ENCODE measurements at places on chromosomes 5 and 9.
A peak's percentile ranks its signal among the peaks of the same experiment; 100 is the strongest.

DNA sequence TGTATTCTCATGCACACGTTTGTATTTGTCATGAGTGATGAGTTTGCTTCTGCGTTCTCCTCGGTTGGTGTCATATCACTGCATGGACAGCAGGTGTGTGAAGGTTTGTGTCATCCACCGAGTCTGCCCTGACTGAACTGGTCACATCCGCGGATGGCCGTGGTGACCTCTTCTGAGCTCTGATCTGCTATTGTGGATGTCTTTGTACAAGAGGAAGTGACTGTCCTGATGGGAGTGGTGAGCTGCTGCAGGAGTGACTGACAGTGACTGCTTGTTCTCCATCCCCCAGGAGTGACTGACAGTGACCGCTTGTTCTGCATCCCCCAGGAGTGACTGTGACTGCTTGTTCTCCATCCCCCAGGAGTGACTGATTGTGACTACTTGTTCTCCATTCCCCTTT, 69.9 kb downstream of the EHMT1 start:
- DNase-seq, result no peak

DNA sequence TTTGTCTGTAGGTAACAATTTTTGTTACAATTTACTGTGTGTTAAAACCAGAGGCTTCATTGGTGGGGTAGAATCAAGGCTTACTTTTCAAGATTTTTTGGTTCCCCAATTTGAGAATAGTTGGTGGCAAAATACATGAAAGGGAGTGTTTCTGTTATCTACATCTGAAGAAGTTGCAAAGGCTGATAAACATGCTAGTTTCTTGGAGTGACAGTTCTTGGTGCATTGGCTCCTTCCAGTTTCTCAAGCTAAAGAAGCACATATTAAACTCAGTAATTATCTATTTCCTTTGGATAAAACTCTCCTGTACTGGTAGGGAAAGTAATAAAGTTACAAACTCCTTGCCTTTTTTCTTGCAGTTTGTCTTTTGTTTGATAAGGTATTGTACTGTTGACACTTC, 5.9 kb downstream of the MACIR start:
- no peak for DNase-seq

DNA sequence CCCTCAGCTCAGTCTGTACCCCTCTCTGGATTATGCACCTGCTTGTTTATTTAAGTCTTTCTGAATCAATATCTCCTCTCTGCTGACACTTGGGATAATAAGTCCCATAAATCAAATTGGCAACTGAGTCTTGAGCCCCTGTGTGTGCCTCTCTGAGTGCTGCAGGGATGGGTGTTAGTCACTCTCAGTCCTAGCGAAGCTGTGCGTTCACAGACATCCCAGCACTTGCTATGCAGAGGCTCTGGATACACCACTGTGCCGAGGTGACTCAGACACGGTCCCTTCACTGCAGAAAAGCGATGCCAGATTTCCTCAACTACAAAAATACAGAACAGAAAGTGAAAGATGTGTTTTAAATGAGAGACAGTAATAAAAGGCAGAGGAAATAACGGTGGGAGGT, 4.1 kb upstream of the KCNMB1 start:
- DNase-seq, result no peak

DNA sequence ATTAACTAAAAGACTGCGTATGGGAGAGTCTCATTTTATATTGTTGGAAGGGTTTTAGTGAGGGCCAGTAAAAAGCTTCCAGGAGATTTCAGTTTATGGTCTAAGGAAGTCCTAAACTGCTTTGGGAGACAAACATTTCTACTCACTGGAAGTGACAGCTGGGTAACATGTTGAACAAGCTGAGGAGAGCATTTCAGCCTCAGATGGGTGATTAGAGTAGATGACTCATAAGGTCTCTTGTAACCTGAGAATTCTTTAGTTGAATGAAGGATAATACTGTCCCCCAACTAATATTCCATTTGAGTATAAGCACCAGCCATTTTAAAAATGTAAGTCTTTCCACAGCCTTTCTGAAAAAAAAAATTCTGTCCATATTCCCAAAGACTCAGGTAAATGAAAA, 218.0 kb upstream of the C9orf72 start:
- no peak for DNase-seq

DNA sequence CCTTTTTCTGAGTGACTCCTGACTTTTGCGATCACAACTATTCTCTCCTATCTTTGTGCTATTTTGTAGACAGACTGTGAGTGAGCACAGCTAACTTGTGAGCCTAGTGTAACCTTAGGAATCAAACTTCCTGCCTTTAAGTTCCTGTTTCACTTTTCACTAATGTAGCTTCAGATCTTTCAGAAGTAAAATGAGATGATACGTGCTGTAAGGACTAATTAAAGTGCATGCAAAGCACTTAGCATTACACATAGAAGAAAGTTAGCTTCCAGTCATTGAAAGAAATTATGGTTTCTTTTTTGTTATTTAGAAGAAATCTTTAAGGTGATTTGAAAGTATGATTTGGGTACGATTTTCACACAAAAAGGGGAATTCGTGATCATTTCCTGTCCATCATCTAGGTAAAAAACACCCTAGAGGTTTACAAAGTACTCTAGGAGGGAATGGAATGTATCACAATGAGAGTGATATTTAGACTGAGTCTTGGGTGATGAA, 122.7 kb downstream of the ST8SIA4 start:
- no peak for DNase-seq

DNA sequence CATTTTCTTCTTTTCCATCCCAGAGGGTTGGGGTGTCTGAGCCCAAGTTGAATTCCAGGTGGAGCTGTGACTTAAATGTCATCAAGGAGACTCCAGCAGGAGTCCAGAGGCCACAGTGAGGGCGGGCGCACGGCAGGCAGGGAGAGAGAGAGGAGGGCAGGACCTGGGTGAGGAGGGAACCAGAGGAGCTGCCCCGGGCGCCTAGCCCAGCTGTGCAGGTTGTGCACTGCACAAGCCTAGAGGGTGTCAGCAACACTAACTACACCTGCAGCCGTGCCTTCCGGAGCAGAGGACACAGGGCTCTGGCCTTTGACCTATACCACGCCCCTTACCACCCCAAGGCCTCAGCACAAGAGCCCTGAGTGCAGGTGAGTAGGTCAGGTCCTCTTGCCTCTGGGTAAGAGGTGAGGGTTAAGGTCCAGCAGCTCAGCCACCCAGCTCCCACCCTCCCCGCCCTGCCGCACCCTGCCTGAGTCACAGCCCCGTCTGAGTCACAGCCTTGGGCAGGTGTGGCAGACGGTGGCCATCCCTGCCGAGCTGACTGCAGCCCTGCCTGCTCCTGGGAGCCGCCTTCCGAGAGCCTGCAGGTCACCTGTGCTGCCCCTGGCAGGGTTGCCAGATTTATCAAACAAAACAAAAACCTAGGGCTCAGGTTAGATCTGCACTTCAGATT, 6.4 kb upstream of the AGPAT2 start:
- no peak for DNase-seq

GRCh38 chr9:85223506-85224125, 518.1 kb downstream of the AGTPBP1 start:
- DNase-seq, result no peak

DNA sequence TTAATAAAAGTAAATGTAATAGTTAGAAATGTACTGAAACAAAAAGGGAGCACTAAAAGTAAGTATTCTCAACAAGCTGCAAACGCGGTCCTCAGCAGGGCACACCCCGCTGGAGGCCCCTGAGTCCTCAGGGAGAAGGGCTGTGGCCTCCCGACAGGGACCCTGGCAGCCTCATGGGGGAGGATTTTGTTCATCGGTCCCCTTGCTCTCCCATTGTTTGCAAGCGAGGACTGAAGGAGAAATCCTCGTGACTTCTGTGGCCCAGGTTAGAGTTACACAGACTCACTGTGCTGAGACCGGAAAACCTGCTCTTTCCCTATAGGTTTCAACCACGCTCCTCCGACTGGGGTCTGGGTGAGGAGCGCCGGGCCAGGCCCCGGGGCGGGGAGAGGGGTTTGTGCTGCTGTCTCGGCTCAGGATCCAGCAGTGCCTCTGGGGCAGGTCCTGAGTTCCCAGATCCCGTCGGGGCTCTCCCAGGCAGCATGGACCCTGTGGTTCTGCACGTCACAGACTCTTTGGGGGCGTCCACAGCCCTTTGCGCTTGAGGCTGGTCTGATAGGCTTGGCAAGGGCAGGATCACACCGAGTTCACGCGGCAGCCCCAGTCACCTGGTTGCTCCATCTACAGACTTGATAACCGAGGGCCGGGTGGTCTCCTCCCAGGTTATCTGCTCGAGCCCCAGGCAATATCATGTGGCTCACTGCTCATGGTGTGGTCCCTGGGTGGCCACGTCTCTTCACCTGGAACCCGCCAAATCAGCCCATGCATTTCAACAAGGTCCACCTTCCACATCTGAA, 38.8 kb downstream of the MRPL36 start:
- DNase-seq, result peak; percentile 2

GRCh38 chr5:107459605-107460004, 211.1 kb downstream of the EFNA5 start:
- DNase-seq, result no peak

GRCh38 chr9:72464857-72465592, 56.4 kb upstream of the TMC1 start:
- no peak for DNase-seq

DNA sequence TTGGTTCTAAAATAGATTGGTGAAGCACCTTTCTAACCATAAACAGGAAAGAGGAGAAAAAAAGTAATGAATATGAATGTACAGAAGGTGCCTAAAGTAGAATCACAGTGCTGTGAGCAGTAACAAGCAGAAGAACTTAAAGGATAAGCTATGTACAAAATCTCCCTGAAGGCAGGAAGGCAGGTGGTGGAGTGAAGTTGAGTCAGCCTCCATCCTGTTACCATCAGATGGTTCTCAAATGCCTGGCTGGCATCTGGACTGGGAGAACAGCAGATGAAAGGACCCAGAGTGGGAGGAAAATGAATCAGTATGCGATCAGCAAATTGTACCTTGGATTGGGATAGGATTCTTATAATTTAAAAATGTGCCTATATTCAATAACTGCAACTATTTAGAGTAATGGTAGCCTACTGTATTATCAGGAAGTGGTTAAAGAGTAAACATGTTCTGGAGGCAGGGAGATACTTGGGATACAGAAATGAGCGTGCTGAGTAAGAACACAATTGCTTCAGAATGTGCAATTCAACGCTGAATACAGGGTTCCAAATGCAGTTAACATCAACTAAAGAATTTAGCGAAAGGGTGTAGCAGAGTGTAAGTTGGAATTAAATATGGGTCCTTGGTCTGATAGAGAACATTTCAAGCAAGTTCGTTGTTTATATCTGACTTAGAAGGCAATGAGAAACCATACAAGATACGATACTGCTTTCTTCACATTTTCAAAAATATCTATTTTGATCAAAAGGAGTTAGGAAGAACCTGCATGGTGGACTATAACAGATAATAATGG, 21.1 kb upstream of the FER start:
- DNase-seq, result peak; percentile 19

DNA sequence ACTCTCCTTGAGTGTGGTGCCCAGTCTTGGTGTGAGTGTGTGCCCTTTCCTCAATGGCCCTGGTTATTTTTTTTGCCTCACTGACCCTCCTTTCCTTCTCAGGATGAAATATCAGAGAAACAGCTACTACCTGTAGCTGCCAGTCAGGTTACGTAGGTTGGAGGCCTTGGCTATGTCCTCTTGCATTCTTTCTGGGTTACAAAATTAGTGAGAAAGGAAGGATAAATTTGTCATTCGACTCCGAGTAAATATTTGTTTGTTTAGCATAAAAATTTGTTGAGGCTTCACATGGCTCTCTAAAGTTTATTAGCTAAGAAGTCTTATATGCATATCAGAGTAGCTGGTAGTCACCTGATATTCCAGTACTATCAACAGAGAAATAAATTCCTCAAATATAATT, 15.4 kb downstream of the MACIR start:
- no peak for DNase-seq

- no peak for DNase-seq
Measured at GRCh38 chr5:9557696-9558095, 11.8 kb upstream of the SEMA5A start.

- DNase-seq, result no peak
Measured at GRCh38 chr9:99126312-99126711, 21.4 kb downstream of the TGFBR1 start.

- no peak for DNase-seq
Measured at GRCh38 chr9:6549106-6549800, 96.3 kb downstream of the GLDC start.

GRCh38 chr5:172530406-172530805, 76.1 kb upstream of the SH3PXD2B start:
- no peak for DNase-seq

DNA sequence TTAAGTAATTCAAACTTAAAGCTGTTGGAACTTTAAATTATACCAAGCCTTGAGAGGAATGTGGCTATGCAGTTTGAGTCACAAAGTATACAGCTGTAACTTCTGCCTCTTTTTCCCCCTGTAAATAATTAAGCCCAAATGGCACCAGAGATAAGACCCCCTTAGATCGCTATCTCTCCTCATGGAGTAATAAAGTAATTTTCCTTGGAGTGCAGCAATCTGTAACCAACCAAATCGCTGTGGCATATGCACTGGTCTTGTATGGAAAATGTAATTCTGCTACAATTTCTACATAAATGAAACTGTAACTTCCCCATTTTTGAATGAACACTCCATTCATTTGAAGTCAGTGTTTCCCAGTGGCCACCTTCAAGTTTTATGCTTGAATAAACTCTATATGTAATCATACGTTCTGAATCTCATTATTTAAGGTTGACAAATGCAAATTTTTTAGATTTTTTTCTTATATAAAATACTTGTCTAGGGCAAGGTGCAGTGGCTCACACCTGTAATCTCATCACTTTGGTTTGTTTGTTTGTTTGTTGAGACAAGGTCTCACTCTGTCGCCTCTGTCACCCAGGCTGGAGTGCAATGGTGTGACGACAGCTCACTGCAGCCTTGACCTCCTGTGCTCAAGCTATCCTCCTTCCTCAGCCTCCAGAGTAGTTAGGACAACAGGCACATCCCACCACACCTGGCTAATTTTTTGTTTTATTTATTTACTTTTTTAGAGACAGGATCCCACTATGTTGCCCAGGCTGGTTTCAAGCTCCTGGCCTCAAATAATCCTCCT, 12.3 kb downstream of the SUSD1 start:
- DNase-seq, result no peak

DNA sequence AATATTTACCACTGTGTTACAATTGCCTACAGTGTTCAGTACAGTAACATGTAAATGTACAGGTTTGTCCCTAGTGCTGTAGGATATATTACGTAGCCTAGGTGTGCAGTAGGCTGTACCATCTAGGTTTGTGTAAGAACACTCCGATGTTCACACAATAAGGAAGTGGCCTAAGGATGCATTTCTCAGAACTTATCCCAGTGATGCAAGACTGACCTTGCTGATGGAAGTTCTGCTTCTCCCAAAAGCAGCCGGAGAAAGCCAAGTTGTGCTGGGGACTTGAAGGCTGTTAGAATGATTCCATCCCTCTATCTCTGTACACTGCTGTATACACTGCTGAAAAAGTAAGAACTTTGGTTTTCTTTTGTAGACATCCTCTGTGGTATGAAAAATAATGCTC, 21.6 kb downstream of the NEUROG1 start:
- DNase-seq, result no peak

- peak; percentile 40 for DNase-seq
Measured at GRCh38 chr9:113548221-113549041, 84.9 kb downstream of the RGS3 start.

Measured in posterior cingulate gyrus (tissue), 11 donors.